Upper lobe of right lung (tissue), 1 donor: ENCODE measurements at places on chromosomes 5 and 9. TPM values are rescaled to one million over a fixed set of nuclear protein-coding genes. Genes with fewer than 3 reads are reported as not detected.

Gene ADRB2
- total RNA-seq: 28.0 TPM

Gene NRG2
- total RNA-seq: 1.4 TPM

Gene BRD9
- 33.8 TPM for total RNA-seq

- no peak for DNase-seq
- no peaks in the 10 kb centered on the region for H3K27me3 ChIP-seq
- H3K4me1 ChIP-seq: peaks cover 6% of the 10 kb centered on the region
Observed at GRCh38 chr9:134419684-134420076, 93.4 kb downstream of the RXRA start.

DNA sequence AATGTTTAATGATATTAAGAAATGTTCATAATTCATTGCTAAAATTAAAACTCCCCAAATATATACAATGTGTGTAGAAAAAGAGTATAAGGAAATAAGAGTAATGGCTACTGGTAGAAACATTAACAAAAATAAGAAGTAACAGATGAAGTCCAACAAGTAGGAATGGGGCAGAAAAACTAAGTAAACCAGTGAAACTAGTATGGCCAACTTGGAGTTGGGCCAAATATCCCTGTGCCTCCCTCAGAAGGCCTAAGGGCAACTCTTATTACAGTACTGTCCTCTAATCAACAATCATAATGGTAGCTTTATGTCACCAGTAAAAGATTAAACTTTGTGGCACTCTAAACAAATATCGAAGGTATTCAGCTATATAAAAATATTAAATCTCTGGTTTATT is 93.5 kb downstream of the SSBP2 start:
- no peaks in the 10 kb centered on the region for H3K27me3 ChIP-seq
- no peaks in the 10 kb centered on the region for H3K36me3 ChIP-seq
- H3K27ac ChIP-seq: no peak overlapping the region
- H3K4me3 ChIP-seq: no peak overlapping the region
- no peaks in the 10 kb centered on the region for H3K4me1 ChIP-seq

DNA sequence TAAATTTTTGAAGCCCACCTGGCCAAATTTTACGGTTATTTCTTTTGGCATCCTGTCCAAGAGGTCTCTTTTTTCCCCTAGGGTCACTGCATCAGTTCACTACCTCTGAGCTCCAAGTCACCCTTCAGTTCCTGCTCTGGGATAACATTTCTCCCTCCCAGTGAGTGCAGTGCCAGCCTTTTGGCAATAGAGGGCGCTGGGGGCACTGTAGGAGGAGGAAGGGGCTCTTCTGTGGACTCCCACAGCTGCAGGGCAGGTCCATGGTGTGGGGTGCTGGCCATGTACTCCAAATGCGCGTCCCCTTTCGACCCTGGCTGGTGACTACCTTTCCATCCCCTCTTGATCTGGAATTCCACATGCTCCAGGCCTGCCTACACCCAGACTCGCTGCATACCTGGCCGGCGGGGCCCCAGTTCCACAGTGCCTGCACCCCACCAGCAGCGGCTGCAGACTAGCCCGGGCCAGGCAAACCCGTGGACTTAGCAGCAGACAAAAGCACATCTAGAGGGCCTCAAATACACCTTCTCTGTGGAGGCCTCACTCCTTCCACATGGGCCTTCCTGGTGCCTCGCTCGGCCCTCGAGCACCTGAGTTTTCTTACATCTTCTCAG is 20.3 kb upstream of the NINJ1 start:
- DNase-seq: no peak
- no peaks in the 10 kb centered on the region for H3K36me3 ChIP-seq
- no peaks in the 10 kb centered on the region for H3K4me1 ChIP-seq
- no peak overlapping the region for H3K4me3 ChIP-seq

GRCh38 chr9:126614088-126614454 is 343 bp downstream of the LMX1B start:
- peak; percentile 67 for DNase-seq
- H3K27me3 ChIP-seq: peaks cover 91% of the 10 kb centered on the region
- no peak overlapping the region for H3K27ac ChIP-seq

- H3K27ac ChIP-seq: no peak overlapping the region
- DNase-seq: no peak
- no peak overlapping the region for H3K4me3 ChIP-seq
- no peaks in the 10 kb centered on the region for H3K4me1 ChIP-seq
- no peaks in the 10 kb centered on the region for H3K36me3 ChIP-seq
Observed at GRCh38 chr5:53549792-53550191, 10.6 kb upstream of the NDUFS4 start.

DNA sequence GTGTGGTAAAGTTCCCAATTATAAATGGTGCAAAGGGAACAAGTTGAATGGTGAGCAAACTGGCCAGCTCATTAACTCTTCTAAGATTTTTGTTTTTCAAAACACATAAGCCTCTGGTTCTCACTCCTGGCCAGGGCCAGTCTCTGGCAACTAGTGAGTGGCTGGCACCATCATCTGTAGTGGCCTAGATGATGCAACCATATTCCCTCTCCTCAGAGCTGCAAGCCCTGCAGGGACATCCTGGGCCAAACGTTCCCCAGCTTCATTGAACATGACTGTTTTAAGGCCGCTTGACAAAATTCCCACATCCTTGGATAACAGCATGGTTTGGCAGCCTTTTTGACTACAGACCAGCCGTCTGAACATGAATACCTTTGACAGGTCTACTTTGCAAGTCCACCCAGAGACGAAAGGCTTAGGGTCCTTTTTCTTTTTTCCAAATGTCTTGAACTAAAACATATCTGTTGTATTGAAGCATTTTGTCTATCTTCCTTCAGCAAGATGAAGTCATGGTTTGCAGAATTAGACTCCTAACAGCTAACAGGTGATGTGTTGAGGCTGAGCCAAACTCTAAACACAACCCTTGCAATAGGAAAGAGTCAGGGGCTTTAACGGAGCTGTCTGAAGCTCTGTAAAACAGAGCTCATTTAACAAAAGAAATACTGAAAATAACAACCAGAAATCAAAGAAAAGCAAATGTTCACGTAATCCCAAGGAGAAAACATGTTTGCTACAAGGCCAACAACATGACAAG is 23.8 kb downstream of the MACROH2A1 start:
- H3K36me3 ChIP-seq: peaks cover 58% of the 10 kb centered on the region
- DNase-seq: no peak
- H3K27ac ChIP-seq: no peak overlapping the region
- no peak overlapping the region for H3K4me3 ChIP-seq
- H3K27me3 ChIP-seq: no peaks in the 10 kb centered on the region

GRCh38 chr5:102771435-102771834 is 16.3 kb downstream of the PAM start:
- peak overlapping the region; percentile 38 for H3K27ac ChIP-seq
- H3K4me1 ChIP-seq: peaks cover 18% of the 10 kb centered on the region
- no peak overlapping the region for H3K4me3 ChIP-seq
- no peaks in the 10 kb centered on the region for H3K36me3 ChIP-seq
- DNase-seq: no peak
- H3K27me3 ChIP-seq: no peaks in the 10 kb centered on the region

- DNase-seq: no peak
Observed at GRCh38 chr5:137113939-137114338, 385.2 kb downstream of the SPOCK1 start.

- no peak overlapping the region for H3K27ac ChIP-seq
- H3K4me1 ChIP-seq: no peaks in the 10 kb centered on the region
- no peaks in the 10 kb centered on the region for H3K36me3 ChIP-seq
- no peak for DNase-seq
- no peaks in the 10 kb centered on the region for H3K27me3 ChIP-seq
Observed at GRCh38 chr5:2674456-2674855, 77.0 kb downstream of the IRX2 start.

DNA sequence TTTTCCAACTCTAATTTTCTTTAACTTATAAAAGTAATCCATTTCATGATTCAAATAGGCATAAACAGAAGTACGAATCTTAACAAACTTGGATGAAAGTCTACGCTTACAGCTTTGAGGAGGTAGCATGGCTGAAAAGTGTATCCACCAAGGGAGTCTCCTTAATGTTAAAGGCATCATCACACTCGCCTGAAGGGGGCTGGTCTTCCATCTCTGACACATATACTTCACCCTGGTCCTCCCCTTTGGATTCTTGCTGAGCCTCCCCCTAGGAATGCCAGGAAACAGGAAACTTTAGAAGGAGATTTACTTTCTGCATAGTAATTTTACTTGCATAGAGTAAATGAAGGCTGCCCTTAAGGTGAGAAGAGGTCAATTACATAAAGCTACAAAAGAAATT is 10.3 kb upstream of the NME5 start:
- H3K27me3 ChIP-seq: no peaks in the 10 kb centered on the region
- no peak overlapping the region for H3K4me3 ChIP-seq
- no peak overlapping the region for H3K27ac ChIP-seq
- no peak for DNase-seq
- no peaks in the 10 kb centered on the region for H3K4me1 ChIP-seq

- peak overlapping the region; percentile 6 for H3K27ac ChIP-seq
- no peaks in the 10 kb centered on the region for H3K4me1 ChIP-seq
- H3K36me3 ChIP-seq: no peaks in the 10 kb centered on the region
- no peaks in the 10 kb centered on the region for H3K27me3 ChIP-seq
Observed at GRCh38 chr5:74020503-74020902, 394.5 kb downstream of the ARHGEF28 start.

- DNase-seq: no peak
- H3K27me3 ChIP-seq: no peaks in the 10 kb centered on the region
- H3K36me3 ChIP-seq: no peaks in the 10 kb centered on the region
- H3K27ac ChIP-seq: no peak overlapping the region
- H3K4me3 ChIP-seq: no peak overlapping the region
Observed at GRCh38 chr9:38641985-38642864, 21.8 kb upstream of the ANKRD18A start.

- no peaks in the 10 kb centered on the region for H3K27me3 ChIP-seq
- no peak overlapping the region for H3K27ac ChIP-seq
- no peak overlapping the region for H3K4me3 ChIP-seq
- H3K36me3 ChIP-seq: no peaks in the 10 kb centered on the region
Observed at GRCh38 chr9:28518439-28518838, 945.2 kb upstream of the C9orf72 start.
